ENCODE measurements at places on chromosomes 6 and 20. TPM values are rescaled to one million over a fixed set of nuclear protein-coding genes. Genes with fewer than 3 reads are reported as not detected.

- DNase-seq = no peak
Measured at GRCh38 chr6:343226-343935, 48.2 kb upstream of the IRF4 start.

GRCh38 chr6:18302561-18303439 lies 38.5 kb upstream of the DEK start:
- DNase-seq = no peak

- DNase-seq = peak; percentile 84
Measured at GRCh38 chr20:41173161-41173721, 35.9 kb downstream of the PLCG1 start.

The ARMH2 gene
- not detected for total RNA-seq

DNA sequence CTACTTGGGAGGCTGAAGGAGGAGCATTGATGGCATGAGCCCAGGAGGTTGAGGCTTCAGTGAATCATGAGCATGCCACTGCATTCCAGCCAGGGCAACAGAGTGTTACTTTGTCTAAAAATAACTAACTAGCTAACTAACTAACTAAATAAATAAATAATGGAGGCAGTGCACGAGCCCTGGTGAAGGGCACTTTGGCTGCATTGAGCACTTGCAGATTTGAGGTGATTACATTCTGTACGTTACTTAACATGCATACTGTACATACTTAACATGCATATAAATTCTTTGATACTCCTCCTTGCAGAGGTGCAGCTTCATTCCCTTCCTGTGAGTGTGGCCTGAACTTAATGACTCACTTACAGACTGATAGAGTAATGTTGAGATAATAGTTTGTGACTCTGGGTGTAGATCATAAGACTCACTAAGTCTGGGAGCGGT lies 10.7 kb downstream of the HLA-A start:
- no peak for DNase-seq

GRCh38 chr6:33299237-33299944 lies 649 bp upstream of the RGL2 start:
- DNase-seq = peak; percentile 92

GRCh38 chr6:34875292-34876213 lies 12.3 kb downstream of the TAF11 start:
- no peak for DNase-seq

- DNase-seq = no peak
Measured at GRCh38 chr6:116451916-116452315, 9.3 kb upstream of the CALHM6 start.

GRCh38 chr20:40948465-40949267 lies 80.0 kb upstream of the TOP1 start:
- DNase-seq = no peak

The SIGLEC1 gene
- total RNA-seq = not detected

GRCh38 chr6:105235155-105235554 lies 55.3 kb upstream of the POPDC3 start:
- no peak for DNase-seq

The OOEP gene
- total RNA-seq = not detected

DNA sequence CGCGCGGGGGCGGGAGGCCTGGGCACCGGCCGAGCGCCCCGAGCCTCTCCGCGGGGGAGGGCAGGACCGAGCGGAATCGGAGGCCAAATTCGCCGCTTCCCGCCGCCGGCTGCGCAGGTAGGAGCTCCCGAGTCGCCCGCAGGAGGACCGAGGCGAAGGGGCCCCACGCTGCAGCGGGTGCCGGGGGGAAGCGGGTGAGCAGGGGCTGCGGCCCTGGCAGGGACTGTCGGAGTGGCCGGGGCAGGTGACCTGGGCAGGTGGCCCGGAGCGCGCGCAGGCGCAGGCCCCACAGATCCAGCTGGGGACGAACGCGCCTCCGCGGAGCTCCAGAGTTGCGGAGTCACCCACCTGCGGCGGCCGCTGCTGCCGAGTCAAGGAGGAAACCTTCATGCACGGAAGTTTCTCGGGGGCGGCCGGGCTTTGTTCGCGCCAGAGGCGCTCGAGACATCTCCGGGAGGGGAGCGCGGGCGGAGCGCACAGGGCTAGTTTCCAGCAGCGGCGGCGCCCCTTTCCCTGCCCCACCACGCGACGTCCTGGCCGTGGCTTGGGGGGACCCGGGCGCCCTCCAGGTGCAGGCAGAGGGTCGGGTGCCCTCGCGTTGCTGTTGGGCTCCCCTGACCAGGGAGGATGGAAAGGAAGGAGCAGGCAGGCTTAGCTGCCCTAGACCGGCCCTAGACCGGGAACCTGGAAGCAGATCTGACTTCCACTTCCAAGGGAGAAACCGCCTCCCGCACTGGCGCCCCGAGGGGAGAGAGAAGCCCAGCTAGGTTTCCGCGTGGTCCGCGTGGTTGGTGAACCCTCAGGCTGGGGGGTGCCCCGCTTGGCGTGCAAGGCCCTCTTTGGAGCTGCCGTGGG lies 590 bp downstream of the SLCO4A1 start:
- no peak for DNase-seq

- no peak for DNase-seq
Measured at GRCh38 chr6:4474810-4475209, 301.4 kb upstream of the CDYL start.

DNA sequence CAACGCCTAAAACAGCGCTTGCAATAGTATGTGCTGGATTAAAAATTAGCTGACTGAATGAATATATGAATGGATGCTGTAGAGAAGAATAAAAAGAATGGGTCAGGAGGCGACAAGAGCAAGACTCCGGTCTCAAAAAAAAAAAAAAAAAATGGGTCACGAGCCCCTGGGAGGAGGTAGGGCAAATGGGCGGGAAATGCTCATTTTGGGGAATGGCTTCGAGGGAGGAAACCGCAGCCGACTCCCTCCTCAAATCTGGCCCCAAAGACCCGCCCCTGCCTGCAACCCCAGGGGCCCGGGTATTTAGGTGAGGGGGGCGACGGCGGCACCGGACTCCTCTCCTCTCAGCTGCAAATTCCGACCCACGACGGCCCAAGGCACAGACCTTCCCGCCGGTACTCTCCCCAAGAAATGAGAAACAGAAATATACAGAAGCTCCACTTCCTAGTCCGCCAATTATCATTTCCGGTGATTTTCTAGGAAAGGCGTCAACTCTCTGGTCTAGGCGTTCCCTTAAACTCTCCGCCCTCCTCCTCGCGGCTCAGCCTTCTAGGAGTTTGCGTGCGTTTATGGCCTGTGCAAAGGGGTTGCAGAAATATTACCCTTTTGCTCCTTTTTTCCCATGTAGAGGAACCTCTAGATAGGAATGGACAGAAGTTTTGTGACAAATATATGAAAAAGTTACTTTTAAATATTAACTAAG lies at the start of gene ZNF311:
Gene ZNF311 (minus strand): TSS at position 133 of the 703 bp plus-strand sequence. CDS start 1,361 bp downstream, outside the sequence.
- no peak for DNase-seq

The HLA-DQA2 gene
- total RNA-seq = not detected

DNA sequence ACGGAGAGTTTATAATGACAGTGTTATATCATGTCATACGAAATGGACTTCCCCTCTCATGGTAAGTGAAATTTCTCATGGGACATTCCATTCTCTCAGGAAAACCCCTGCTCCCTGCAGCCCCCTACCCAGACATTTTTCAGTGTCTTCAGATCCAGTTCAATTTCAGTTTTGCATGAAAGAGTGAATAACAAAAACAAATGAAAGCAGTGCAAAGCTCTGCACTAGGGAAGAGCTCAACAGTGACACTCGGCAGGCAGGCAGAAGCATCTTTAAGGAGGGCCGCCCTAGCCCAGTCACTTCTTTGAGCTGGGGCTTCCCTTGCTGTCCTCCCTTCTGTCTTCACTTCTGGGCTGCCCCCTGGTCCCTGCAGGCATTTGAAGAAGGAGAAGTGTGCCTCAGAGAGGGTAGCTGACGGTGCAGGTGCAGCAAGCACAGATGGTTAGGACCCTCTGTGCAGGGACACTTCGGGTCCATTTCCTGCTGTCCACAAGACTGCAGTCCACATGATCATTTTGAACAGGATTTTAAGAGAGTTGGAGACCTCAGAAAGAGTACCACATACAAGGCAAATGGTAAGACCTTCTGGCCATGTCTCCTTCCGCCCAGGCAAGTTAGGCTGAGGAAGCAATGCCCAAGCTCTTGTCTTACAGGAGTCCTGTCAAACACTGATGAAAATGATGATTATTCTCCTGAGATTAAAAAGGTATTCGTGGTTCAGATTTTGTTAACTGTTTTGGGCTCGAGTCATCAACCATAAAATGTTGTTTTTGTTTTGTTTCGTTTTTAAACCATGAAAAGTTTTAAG lies 5.4 kb upstream of the DUSP22 start:
- peak; percentile 15 for DNase-seq

The PLA2G7 gene
- total RNA-seq = 1.2 TPM
